ENCODE measurements at places on chromosomes 5 and 9.

DNA sequence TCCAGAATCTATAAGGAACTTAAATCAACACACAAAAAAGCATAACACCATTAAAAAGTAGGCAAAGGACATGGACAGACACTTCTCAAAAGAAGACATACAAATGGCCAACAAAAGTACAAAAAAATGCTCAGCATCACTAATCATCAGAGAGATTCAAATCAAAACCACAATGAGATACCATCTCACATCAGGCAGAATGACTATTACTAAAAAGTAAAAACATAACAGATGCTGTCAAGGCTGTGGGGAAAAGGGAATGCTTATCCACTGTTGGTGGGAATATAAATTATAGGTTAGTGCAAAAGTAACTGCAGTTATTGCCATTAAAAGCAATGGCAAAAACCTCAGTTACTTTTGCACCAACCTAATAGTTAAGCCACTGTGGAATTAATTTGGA, 32.2 kb upstream of the SPATA31D4 start:
- peaks cover 2% of the 10 kb centered on the region for H3K27me3 ChIP-seq
- H3K27ac ChIP-seq: no peak overlapping the region
- no peak overlapping the region for H3K4me3 ChIP-seq
- H3K4me1 ChIP-seq: peaks cover 3% of the 10 kb centered on the region
- no peaks in the 10 kb centered on the region for H3K36me3 ChIP-seq

DNA sequence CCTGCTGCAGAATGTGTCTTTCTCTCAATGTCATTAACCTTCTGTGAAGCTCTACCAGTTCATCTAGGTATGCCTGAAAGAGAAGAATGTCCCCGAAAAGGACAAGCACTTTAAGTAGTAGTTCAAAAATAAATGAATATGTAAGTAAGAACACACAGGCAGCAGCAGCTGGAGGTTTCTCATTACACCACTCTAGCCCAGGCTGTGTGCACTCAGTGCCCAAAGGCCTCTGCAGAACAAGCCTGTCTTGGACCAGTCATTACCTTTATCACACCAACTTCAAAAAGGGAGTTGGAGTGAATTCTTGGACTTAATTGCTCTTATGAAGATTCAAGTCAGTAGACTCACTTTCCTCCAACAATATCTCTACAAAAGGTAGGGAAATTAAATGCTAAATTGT, 268.8 kb downstream of the MLLT3 start:
- H3K4me3 ChIP-seq: no peak overlapping the region
- H3K27me3 ChIP-seq: no peaks in the 10 kb centered on the region
- H3K36me3 ChIP-seq: no peaks in the 10 kb centered on the region
- no peak for DNase-seq
- no peak overlapping the region for H3K27ac ChIP-seq
- H3K4me1 ChIP-seq: peaks cover 20% of the 10 kb centered on the region

GRCh38 chr9:83508067-83508466, 30.1 kb downstream of the FRMD3 start:
- H3K27ac ChIP-seq: no peak overlapping the region
- DNase-seq: no peak
- H3K27me3 ChIP-seq: no peaks in the 10 kb centered on the region
- H3K36me3 ChIP-seq: peaks cover 4% of the 10 kb centered on the region
- H3K4me3 ChIP-seq: no peak overlapping the region

GRCh38 chr5:60340965-60341471, 358.9 kb downstream of the DEPDC1B start:
- DNase-seq: no peak
- H3K36me3 ChIP-seq: no peaks in the 10 kb centered on the region
- no peaks in the 10 kb centered on the region for H3K4me1 ChIP-seq

DNA sequence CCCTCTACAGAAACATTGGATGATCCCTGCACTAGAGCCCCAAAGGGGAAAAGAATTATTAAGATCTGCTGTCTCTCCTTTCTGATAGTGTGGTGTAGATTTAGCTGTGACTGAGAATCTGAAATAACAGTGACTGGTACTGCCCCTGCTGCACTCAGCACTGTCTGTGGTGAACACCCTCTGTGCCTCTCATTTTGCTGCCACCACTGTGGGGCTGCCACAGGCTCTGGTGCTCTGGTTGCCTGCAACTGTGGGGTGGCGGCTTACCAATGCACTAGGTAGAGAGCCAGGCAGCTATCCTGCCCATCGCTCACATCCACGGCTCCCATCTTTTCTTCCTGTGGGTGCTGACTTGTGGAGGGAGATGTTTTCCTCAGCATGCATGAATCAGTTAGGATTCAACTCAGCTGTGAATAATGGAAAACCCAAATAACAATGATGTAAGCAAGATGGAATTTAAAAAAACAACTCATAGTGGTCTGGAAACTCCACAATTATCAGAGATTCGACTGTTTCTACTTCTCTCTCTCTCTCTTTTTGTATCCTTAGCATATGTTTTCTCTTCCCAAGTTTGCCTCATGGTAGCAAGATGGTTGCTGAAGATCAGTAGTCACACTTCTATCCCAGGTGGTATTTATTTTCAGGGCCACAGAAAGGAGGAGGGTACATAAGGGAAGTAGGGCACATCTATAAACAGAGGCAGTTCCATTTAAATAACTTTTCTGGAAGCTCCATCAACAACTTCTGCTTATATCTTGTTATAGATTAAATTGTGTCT, 99.8 kb upstream of the DAP start:
- H3K27me3 ChIP-seq: peaks cover 8% of the 10 kb centered on the region
- H3K27ac ChIP-seq: no peak overlapping the region
- peaks cover 6% of the 10 kb centered on the region for H3K36me3 ChIP-seq
- no peak overlapping the region for H3K4me3 ChIP-seq

DNA sequence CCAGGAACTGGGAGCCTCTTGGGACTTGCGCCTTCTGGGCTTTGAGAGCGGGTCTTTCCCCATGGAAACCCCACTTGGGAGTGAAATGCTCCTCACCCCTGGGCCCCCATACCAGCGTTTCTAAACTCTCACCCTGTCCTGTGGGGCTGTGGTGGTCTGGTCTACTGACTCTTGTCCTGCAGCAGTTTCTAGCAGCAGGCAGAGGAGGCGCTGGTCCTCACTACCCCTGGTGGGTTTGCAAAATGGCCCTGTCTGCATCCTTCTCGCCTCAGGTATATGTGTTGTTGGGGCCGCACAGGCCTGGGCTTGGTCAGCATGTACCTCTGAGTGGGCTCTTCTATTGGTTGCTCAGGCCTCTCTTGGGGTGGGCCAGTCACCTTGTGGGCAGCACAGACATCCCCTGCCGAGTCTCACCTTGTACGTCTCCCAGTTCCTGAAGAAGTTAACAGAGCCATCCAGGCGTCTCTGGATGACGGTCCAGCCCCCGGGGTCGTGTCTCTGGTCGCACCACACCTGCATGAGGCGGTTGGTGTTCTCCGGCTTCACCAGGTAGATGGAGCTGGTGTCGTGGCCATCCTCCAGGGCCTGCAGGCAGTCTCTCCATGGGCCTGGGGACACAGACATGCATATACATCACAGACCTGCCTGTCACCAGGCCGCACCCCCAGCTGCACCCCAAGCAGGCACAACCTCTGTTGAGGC, 29.0 kb downstream of the ANGPTL2 start:
- peaks cover 7% of the 10 kb centered on the region for H3K36me3 ChIP-seq
- H3K27me3 ChIP-seq: peaks cover 2% of the 10 kb centered on the region
- DNase-seq: no peak
- H3K4me3 ChIP-seq: no peak overlapping the region
- no peak overlapping the region for H3K27ac ChIP-seq
- no peaks in the 10 kb centered on the region for H3K4me1 ChIP-seq

Data from glutamatergic neuron (in vitro differentiated cells).